NCI-H1436 (cell line): ENCODE measurements at places on chromosomes 7 and 10.

DNA sequence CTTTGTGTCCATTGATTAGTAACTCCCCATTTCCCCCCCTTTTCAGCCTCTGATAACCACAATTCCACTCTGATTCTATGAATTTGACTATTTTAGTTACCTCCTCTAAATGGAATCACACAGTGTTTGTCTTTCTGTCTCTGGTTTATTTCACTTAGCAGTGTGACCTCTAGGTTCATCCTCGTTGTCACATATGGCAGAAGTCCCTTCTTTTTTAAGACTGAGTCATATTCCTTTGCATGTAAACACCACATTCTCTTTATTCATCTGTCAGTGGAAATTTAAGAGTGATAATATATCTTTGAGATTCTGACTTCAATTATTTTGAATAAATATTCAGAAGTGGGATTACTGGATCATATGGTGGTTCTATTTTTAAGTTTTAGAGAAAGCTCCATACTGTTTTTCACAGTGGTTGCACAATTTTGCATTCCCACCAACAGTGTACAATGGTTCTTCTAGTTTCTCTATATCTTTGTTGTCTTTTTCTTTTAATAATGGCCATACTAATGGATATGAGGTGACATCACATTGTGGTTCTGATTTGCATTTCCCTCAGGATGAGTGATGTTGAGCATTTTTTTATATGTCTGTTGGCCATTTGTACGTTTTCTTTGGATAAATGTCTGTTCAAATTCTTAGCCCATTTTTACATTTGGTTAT is 126.1 kb upstream of the GRB10 start:
- no peak for DNase-seq

DNA sequence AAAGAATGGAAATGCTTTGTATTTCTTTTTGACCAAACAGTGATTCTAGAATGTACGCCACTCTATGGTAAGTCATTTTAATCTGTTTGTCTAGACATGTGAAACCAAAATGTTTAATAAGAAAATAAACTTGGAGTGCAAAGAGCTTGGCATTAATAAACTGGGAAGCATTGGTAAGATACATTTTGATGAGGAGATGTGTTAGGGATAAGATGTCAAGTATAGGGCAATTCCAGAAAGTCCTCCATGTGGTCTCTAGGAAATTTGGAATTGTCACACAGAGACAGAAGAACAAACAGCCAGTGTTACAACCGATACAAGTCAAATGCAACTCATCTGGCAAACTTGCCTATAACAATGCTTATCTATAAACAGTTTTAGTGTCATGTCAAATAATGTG is 410.7 kb upstream of the SEMA3A start:
- no peak for DNase-seq

GRCh38 chr10:56349611-56350010 is 11.4 kb downstream of the ZWINT start:
- DNase-seq, result no peak

DNA sequence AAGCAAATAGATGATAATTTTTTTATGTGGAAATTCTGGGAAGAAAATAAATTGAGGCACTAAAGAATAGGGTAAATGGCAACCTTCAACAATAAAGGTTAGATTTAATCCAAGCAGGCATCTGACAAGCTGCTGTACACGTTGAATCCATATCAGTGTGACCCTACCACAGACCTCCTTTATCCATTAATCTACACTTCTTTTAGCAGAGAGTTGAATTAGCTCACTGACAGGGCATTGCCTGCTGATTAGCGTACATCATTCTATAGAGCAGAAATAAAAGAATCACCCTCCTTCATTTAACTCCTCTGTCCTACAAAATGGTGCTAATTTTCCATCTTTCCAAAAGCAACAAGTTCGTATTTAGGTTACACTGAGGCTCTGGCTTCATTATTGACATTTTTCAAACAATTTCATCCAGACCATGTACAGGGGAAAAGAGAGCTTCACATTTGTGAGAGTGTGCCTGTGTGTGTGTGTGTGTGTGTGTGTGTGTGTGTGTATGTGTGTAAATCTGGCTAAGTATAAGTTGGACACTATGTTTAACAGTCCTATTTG is 356.0 kb downstream of the TFEC start:
- DNase-seq, result no peak

DNA sequence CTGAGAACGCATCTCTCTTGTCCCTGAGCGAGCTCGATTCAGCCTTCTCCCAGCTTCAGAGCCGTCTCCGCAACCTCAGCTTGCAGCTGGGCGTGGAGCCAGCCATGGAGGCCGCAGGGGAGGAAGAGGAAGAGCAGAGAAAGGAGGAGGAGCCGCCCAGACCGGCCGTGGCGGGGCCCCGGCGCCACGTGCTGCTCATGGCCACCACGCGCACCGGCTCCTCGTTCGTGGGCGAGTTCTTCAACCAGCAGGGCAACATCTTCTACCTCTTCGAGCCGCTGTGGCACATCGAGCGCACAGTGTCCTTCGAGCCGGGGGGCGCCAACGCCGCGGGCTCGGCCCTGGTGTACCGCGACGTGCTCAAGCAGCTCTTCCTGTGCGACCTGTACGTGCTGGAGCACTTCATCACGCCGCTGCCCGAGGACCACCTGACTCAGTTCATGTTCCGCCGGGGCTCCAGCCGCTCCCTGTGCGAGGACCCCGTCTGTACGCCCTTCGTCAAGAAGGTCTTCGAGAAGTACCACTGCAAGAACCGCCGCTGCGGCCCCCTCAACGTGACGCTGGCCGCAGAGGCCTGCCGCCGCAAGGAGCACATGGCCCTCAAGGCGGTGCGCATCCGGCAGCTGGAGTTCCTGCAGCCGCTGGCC is 43.2 kb downstream of the CHST3 start:
- DNase-seq, result no peak
